Stimulated activated CD4-positive, alpha-beta T cell treated with anti-CD3 and anti-CD28 coated beads, Interleukin-12 subunit alpha, Interleukin-12 subunit beta, amount 100 ng/mL, for 48 hours (primary cell): ENCODE measurements at places on chromosomes 6 and 20.
A peak's percentile ranks its signal among the peaks of the same experiment; 100 is the strongest.

DNA sequence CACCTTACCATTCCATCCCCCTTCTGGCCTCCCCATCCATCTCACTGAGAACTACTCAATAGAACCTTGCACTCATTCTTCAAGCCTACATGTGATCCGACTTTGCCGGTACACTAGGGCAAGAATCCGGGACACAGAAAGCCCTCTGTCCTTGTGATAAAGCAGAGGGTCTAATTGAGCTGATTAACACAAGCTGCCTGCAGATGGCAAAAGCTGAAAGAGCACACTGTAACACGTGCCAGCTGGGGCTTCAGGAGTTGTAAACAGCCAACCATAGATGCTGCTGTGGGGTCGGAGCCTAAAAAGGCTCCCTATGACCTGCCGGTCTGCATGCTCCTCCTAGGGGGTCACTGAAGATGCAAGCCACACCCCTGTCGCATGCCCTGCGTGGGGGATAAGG lies 124.1 kb downstream of the RNF144B start:
- DNase-seq = no peak

DNA sequence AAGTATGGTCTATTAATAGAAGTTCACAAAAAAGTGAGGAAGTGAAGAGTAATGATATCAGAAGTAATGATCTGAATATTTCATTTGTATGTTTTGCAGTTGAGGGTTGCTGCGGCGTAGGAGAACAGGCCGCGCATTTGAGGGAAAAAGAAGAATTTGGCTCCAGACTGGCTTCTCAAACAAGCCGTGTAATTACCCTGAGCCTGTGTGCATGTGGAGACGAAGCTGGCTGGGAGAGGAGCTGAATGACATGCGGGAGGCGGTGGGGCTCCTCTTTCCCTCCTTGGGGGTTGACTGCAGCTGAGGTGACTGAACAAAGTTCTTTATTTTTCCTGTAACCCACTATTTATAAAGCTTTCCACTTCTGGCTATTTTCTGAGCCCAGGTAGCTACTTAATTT lies 115.5 kb upstream of the AFDN start:
- DNase-seq = no peak

- no peak for DNase-seq
These were observed 431.1 kb upstream of the CDH4 start for GRCh38 chr20:60820918-60821317.

- no peak for DNase-seq
These were observed 12.7 kb upstream of the PRELID3B start for GRCh38 chr20:59055302-59055701.

GRCh38 chr20:18635380-18635779 lies 47.5 kb downstream of the DTD1 start:
- DNase-seq = no peak

- no peak for DNase-seq
These were observed 211.9 kb downstream of the HAO1 start for GRCh38 chr20:7728338-7728737.

GRCh38 chr6:139970591-139970991 lies 596.1 kb upstream of the CITED2 start:
- no peak for DNase-seq

DNA sequence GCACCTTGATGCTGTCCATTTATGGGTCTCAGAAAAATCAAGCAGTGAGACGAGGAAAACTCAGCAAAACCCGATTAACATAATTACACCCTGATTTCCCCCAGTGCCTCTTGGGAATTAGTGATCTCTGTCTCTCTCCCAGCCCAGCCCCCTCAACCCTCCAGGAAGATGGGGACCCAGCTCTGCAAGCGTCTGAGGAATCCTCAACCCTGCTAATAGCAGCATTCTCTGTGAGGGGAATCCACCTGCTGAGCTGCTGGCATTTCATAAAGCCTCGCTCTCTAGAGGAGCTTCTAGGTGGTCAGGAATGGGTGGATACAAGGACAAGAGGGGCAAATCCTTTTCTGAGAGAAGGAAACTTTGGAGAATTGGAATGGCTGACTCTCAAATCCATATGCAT lies 13.9 kb downstream of the NR2E1 start:
- no peak for DNase-seq

DNA sequence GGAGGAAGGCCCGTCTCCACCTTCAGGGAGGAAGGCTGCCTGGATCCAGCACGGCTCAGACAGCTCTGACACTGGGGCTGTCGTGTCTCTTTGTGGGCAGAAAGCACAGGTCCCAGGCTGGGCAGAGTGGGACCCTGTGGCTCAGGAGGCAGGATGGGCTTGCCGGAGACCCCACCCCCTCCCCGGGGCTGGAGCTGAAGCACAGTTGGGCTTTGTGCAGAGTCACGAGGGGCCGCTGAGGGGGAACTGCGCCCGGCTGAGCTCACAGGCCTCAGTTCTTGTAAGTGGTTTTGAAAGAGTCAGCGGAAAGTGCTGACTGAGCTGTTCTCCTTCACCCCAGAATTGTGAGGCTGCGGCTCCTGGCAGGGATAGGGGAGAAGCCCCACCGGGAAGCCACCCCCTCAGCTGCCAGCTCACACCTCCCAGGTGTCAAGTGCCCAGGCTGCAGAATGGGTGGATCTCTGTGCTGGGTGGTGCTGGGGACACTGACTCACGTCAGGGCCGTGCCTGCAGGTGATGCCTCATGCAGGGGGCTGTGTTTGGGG lies 145.5 kb upstream of the RNF24 start:
- peak; percentile 33 for DNase-seq

DNA sequence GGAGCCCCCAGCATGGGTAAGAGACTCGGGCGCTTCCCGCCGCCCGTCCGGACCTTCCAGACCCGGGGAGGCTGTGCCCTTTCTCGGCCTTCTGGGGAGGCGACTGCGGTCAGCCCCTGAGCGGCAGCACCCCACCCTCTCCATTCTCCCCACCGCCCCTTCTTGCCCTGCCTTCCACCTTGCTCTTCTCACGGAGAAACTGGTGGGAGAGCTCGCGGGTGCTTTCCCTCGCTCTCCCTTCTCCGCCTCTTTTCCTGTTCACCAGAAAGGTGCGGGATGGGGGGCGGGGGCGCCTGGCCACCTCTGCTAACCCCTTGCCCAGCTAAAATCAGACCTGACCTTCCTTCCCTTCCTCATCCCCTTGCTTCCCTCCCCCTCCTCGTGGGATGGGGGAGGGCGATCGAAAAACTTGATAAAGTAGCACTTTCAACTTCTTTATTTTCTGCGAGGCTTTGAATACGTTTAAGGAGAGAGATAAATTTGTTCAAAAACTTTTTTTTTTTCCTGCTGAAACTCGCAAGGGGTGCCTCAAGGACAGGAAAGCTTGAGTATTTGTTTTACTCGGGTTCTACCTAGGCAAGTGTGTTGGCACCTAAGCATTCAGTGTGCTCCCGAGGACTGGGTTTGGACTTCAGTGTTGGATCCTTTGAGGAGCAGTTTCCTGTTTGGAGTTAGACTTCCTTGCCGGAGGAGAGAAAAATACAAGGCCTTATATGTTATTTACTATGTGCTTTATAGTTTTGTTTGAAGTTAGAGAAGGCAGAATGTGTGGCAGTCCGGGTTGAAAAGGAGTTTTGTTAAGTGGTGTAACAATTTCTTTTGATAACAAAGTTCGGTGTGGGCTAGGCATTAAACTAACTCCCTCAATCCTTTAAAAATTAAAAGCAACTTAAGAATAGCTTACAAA lies 897 bp downstream of the CD2AP start:
- no peak for DNase-seq

- peak; percentile 38 for DNase-seq
These were observed 809 bp downstream of the SRPK1 start for GRCh38 chr6:35919827-35920751.

- DNase-seq = no peak
These were observed 36.8 kb downstream of the PNLDC1 start for GRCh38 chr6:159836718-159837490.

GRCh38 chr20:8724884-8725283 lies 344.0 kb upstream of the PLCB4 start:
- DNase-seq = no peak

DNA sequence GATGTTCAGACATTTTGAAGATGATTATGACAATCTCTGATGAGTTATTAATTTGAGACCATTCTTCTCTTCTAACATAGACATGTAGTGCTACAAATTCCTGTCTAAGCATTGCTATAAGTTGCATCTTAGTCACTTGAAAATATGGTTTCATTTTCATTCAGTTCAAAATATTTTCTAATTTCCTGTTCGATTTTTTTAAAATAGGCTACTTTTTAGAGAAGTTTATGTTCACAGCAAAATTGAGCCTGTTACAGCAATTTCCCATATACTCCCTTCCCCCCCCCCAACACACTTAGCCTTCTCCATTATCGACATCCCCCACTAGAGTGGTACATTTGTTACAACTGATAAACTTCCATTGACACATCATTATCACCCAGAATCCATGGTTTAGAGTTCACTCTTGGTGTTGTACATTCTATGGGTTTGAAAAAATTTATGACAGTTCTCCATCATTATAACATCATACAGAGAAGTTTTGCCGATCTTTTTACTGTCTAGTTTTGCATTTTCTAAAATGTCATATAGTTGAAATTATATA lies 31.2 kb downstream of the PLAGL1 start:
- no peak for DNase-seq

DNA sequence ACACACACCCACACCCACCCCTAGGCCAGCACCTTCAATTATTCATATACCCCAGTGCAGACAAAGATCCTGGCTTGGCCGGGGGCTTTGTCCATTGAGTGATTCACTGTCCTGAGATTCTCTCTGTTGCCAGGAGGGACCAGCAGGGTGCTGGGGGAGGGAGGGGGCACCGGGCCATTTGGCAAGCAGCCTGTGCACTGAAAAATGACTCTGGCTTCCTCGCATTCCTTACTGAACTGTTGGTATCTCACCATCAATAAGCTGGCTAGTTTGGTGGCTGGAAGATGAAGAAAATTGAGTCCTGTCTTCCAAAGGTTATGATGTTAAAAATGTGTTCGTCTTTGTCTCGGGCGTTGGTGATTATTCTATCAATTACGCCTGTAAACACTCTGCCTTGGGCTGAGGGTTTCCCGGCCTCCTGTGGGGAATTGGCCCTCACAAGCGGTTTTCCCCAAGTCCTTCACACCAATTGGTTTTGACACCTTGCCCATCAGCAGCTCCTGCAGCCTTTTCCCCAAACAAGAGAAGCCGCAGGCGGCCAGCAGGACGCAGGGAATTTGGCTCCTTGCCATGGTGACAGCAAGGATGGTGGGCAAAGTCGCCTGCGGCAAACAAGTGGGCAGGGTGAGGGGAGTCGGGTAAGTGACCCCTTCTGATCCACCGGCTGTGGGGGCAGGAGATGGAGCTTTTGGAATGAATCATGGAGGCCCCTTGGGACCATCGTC lies 4.9 kb downstream of the VSTM2L start:
- DNase-seq = no peak

- no peak for DNase-seq
These were observed 665 bp downstream of the RRAGD start for GRCh38 chr6:89411145-89412070.

- no peak for DNase-seq
These were observed 690 bp upstream of the FILIP1 start for GRCh38 chr6:75494290-75494689.

GRCh38 chr20:11281240-11281639 lies 607.4 kb upstream of the JAG1 start:
- no peak for DNase-seq

- no peak for DNase-seq
These were observed 60.7 kb downstream of the SIM1 start for GRCh38 chr6:100404051-100404450.

DNA sequence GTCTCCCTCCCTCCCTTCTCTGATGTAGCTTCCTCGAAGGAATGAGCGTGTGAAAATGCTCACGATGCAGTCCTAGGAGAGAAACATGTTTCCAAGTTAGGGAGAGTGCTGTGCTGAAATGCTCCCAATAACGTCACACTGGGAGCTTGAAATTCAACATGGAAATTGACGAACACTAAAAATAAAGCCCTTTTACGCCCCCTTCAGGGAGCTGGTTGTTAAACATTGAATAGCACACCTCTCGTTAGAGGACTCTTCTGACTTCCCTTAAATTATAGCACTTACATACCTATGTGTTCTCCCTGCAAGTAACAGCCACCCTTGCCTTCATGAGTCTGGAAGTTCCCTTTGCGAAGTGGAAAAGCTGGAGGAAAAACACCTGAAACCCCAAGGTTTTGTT lies 88.6 kb downstream of the BFSP1 start:
- DNase-seq = no peak

DNA sequence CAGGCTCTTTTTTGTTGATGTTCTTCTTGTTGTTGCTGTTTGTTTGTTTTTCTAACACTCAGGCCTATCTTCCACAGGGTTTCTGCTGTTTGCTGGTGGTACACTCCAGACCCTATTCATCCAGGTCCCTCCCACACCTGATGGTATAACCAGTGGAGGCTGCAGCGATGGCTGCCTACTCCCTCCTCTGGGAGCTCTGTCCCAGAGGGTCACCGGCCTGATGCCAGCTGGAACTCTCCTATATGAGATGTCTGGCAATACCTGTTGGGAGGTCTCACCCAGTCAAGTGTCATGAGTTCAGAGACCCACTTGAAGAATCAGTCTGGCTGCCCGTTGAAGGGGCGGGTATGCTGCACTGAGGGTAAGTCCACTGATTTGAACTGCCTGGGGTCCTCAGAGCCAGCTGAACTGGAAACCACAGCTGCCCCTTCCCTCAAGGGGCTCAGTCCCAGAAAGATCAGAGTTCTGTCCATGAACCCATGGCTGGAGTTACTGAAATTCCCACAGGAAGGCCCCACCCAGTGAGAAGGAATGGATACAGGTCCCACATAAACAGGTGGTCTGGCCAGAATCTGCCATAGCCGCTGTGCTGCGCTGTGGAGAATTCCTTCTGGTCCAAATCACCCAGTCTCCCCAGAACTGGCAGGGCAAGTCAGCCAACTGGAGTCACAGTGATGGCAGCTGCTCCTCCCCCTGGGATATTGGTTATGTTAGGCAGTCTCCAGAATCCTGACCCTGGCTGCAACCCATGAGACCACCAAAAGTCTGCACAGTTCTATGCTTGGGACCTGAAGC lies 664.4 kb downstream of the FRK start:
- no peak for DNase-seq

GRCh38 chr6:3900744-3901336 lies 51.7 kb downstream of the FAM50B start:
- DNase-seq = no peak

- DNase-seq = no peak
These were observed 235.9 kb downstream of the TFAP2C start for GRCh38 chr20:56865055-56865454.
